ENCODE measurements at places on chromosomes 7 and 10.

DNA sequence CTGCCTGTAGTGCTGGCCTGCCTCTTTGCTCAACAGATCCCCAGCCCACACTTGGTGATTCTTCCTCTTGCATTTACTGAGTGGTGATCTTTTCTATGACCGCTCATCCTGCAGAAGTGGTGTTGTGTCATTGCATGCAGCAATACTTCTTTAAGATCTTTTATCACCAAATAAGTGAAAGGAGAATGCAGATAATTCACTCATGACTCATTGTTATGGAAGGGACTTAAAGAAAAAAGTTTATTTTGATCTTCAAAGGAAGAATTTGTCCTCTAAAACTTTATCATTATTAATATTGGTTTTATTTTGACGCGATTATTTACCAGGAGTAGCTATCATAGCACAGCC lies 489.1 kb upstream of the CELF2 start:
- no peaks in the 10 kb centered on the region for H3K4me1 ChIP-seq
- no peaks in the 10 kb centered on the region for H3K27me3 ChIP-seq
- H3K27ac ChIP-seq = no peak overlapping the region
- no peak overlapping the region for H3K4me3 ChIP-seq

GRCh38 chr10:62924344-62924748 lies 108.2 kb upstream of the EGR2 start:
- H3K4me3 ChIP-seq = no peak overlapping the region
- H3K4me1 ChIP-seq = no peaks in the 10 kb centered on the region
- H3K27ac ChIP-seq = no peak overlapping the region
- H3K36me3 ChIP-seq = no peaks in the 10 kb centered on the region
- no peak for DNase-seq

- H3K36me3 ChIP-seq = no peaks in the 10 kb centered on the region
- H3K4me3 ChIP-seq = no peak overlapping the region
- no peaks in the 10 kb centered on the region for H3K4me1 ChIP-seq
Measured at GRCh38 chr7:81433692-81434331, 336.0 kb downstream of the HGF start.

GRCh38 chr10:72306215-72306760 lies 32.6 kb downstream of the DDIT4 start:
- H3K4me3 ChIP-seq = no peak overlapping the region
- H3K4me1 ChIP-seq = peaks cover 27% of the 10 kb centered on the region
- no peak for DNase-seq
- H3K27ac ChIP-seq = no peak overlapping the region
- H3K36me3 ChIP-seq = no peaks in the 10 kb centered on the region
